IPS DF 6.9 (cell line): ENCODE measurements at places on chromosomes 2 and 18.

GRCh38 chr2:111094691-111095090 lies 26.0 kb upstream of the BCL2L11 start:
- no peak overlapping the region for H3K4me3 ChIP-seq
- no peaks in the 10 kb centered on the region for H3K4me1 ChIP-seq
- no peak overlapping the region for H3K27ac ChIP-seq

DNA sequence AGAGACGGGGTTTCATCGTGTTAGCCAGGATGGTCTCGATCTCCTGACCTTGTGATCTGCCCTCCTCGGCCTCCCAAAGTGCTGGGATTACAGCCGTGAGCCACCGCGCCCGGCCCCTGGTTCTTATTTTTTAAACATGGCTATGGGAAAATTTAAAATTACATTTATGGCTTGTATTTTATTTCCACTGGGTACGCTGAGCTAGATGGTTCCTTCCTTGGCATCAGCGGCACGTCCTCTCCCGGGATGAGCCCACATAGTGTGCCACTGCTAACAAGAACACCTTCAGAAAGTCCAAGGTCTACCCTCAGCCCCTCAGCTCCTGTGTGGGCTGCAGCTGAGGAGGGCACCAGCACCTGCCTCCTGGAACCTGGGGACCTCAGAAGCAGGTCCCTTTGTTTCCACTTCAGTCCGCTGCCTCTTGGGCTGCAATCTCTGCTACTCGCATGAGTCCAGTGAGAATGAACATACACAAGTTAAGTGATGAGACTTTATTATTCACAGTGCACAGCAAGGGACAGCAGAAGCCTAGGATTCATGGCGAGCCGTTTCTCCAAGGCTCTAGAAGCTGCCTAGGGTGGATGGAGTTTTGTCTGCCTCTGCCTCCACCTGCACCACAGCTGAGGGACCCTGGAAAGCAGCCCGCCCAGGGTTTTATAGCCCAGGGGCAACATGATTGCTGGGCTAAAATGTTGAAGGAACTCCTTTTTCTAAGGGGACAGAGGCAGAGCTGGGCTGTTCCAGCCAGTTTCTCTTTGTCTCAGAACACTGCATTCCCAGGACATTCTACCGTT lies 107.5 kb upstream of the TEX51 start:
- H3K4me1 ChIP-seq: no peaks in the 10 kb centered on the region
- no peaks in the 10 kb centered on the region for H3K36me3 ChIP-seq
- no peak overlapping the region for H3K4me3 ChIP-seq
- no peaks in the 10 kb centered on the region for H3K27me3 ChIP-seq

DNA sequence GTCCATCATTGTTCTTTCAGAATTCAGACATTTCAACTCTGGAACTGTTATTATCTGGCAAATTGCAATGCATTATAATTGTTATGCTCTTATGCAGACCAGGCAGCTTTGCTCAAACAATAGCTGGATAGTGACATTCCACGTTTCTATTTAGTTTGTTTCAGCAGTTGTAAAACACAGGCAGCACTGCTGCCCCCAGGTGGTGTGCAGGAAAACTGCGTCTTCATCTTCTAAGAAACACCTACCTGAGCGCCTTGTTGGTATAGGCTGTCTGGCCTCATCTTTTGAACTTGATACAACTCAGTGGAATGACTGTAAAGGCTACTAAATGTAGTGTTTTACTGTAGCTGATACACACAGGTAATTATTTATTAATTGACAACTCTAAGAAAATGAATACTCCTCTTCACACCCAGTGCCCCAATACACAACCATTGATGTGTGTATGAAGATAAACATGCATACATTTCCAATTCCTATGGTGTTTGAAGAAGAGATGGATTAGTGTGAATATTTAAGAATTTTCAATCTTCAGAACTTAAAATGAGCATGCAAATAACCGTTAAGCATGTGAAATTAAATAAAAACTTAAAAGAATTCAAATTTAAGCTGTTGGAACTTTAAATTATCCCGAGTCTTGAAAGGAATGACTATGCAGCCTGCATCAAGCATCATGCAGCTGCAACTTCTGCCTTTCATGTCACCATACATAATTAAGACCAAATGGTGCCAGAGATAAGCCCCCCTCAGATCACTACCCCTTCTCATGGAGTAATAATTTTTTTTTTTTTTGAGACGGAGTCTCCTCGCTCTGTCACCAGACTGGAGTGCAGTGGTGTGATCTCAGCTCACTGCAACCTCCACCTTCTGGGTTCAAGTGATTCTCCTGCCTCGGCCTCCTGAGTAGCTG lies 85.6 kb downstream of the CD8B2 start:
- H3K4me3 ChIP-seq: no peak overlapping the region
- DNase-seq: peak; percentile 31
- H3K27me3 ChIP-seq: no peaks in the 10 kb centered on the region
- no peaks in the 10 kb centered on the region for H3K36me3 ChIP-seq
- H3K4me1 ChIP-seq: no peaks in the 10 kb centered on the region

GRCh38 chr18:45275367-45276113 lies 339.7 kb upstream of the SLC14A2 start:
- H3K36me3 ChIP-seq: no peaks in the 10 kb centered on the region
- H3K27ac ChIP-seq: no peak overlapping the region
- H3K4me1 ChIP-seq: no peaks in the 10 kb centered on the region
- H3K4me3 ChIP-seq: no peak overlapping the region
- peak; percentile 27 for DNase-seq

DNA sequence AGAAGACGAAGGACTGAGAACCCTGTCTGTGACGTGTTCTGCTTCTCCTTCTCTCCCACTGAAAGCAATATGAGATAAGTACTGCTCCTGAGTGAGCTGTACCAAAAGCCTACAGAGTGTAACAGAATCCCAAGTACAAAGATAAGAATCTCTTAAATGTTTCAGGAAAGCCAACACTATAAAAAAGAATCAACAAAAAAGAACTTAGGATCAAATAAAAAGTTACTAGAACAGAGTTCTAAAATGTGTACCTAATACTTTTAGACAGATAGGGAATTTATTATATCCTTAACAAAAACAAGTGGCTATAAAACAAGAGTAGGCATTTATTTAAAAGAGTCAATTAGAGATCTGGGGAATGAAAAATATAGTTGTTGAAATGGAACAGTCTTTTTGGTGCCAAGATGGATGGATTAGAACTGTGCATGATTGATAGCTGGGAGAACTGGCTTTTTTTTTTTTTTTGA lies 49.0 kb downstream of the NCOA1 start:
- H3K4me3 ChIP-seq: no peak overlapping the region
- H3K27ac ChIP-seq: no peak overlapping the region
- no peak for DNase-seq

DNA sequence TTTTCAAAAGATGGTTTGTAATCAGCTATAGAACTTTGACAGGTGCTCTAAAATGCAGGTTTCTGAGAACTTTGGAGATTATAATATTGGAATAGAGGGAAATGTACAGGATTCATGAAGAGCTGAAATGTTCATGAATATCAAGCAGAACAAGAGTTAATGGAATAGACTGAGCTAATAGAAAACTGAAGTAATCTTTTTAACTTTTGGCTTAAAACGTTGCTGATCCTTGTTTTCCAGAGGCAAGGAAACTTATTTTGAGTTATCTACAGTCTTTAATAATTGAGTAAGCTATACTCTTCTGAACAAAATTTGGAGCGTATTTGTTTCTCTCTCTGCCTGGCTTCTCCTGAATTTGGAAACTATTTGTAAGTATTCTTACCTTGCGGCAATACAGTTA lies 10.8 kb upstream of the IL18RAP start:
- no peak for DNase-seq
- H3K4me3 ChIP-seq: no peak overlapping the region
- H3K36me3 ChIP-seq: no peaks in the 10 kb centered on the region
- no peaks in the 10 kb centered on the region for H3K4me1 ChIP-seq
- no peaks in the 10 kb centered on the region for H3K27me3 ChIP-seq

DNA sequence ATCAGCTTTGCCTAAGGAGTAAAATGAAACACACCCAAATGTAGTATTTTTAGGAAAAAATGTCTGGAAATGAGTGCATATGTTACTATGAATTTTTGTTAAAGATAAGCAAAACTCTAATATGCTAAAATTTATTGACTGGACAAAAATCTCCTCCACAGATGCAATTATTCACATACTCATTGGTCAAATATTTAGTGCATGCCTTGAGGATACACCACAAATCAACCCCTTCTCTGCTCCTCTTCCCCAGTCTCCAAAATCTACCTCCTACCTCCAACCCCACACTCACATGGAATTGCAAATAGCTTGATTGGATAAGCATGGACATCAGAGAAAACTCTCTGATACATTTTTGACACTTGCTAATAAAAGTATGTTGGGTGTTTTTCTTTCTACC lies 95.6 kb upstream of the CDC42EP3 start:
- H3K36me3 ChIP-seq: no peaks in the 10 kb centered on the region
- H3K27ac ChIP-seq: no peak overlapping the region

- H3K27ac ChIP-seq: no peak overlapping the region
- H3K4me3 ChIP-seq: no peak overlapping the region
- H3K27me3 ChIP-seq: no peaks in the 10 kb centered on the region
- H3K4me1 ChIP-seq: no peaks in the 10 kb centered on the region
- H3K36me3 ChIP-seq: no peaks in the 10 kb centered on the region
- no peak for DNase-seq
Measured at GRCh38 chr18:31711365-31712172, 27.2 kb upstream of the B4GALT6 start.

- no peaks in the 10 kb centered on the region for H3K36me3 ChIP-seq
- H3K4me1 ChIP-seq: no peaks in the 10 kb centered on the region
- no peak overlapping the region for H3K27ac ChIP-seq
- no peaks in the 10 kb centered on the region for H3K27me3 ChIP-seq
- no peak overlapping the region for H3K4me3 ChIP-seq
Measured at GRCh38 chr2:71291398-71291797, 40.2 kb upstream of the ZNF638 start.

GRCh38 chr2:30248791-30249190 lies 17.5 kb downstream of the LBH start:
- no peak overlapping the region for H3K27ac ChIP-seq
- DNase-seq: no peak
- no peaks in the 10 kb centered on the region for H3K4me1 ChIP-seq
- no peaks in the 10 kb centered on the region for H3K36me3 ChIP-seq
- no peak overlapping the region for H3K4me3 ChIP-seq

- H3K27ac ChIP-seq: no peak overlapping the region
- H3K27me3 ChIP-seq: no peaks in the 10 kb centered on the region
- no peak for DNase-seq
- H3K36me3 ChIP-seq: no peaks in the 10 kb centered on the region
- H3K4me1 ChIP-seq: no peaks in the 10 kb centered on the region
Measured at GRCh38 chr2:195842932-195843331, 185.9 kb downstream of the SLC39A10 start.

GRCh38 chr2:152176113-152176714 lies 651 bp upstream of the STAM2 start:
- no peak for DNase-seq
- no peaks in the 10 kb centered on the region for H3K4me1 ChIP-seq
- H3K4me3 ChIP-seq: peak overlapping the region; percentile 89; the same call in 1 of the 2 replicates
- H3K36me3 ChIP-seq: no peaks in the 10 kb centered on the region
- no peaks in the 10 kb centered on the region for H3K27me3 ChIP-seq

GRCh38 chr2:180063494-180064092 lies 56.5 kb upstream of the CWC22 start:
- DNase-seq: no peak
- H3K4me1 ChIP-seq: no peaks in the 10 kb centered on the region; the same call in 1 of the 2 replicates
- no peak overlapping the region for H3K4me3 ChIP-seq
- H3K27ac ChIP-seq: no peak overlapping the region
- no peaks in the 10 kb centered on the region for H3K36me3 ChIP-seq
- no peaks in the 10 kb centered on the region for H3K27me3 ChIP-seq

GRCh38 chr2:152552888-152553287 lies 164.4 kb downstream of the PRPF40A start:
- H3K27me3 ChIP-seq: no peaks in the 10 kb centered on the region
- H3K4me1 ChIP-seq: no peaks in the 10 kb centered on the region
- no peak overlapping the region for H3K4me3 ChIP-seq
- no peak for DNase-seq
- no peaks in the 10 kb centered on the region for H3K36me3 ChIP-seq

DNA sequence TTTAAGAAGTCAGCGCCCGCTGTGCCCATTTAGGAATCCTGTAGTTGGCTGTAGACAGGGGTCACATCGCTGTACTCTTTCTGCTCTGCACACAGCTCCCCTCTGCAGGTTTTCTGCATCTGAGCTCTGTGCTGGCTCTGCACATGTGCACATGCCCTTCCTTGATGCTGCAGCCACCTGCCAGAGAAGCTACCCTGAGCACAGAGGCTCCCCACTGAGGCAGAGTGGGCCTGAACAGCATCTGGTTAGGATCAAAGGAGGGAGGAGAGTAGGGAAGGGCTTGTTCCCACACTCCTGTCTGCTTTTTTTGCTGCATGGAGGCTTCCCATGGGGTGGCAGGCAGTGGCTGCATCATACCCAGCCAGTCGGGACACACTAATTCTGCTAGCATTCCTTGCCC lies 238.9 kb downstream of the FHOD3 start:
- H3K27ac ChIP-seq: no peak overlapping the region
- no peak overlapping the region for H3K4me3 ChIP-seq
- no peaks in the 10 kb centered on the region for H3K36me3 ChIP-seq
- no peaks in the 10 kb centered on the region for H3K27me3 ChIP-seq
- no peak for DNase-seq

DNA sequence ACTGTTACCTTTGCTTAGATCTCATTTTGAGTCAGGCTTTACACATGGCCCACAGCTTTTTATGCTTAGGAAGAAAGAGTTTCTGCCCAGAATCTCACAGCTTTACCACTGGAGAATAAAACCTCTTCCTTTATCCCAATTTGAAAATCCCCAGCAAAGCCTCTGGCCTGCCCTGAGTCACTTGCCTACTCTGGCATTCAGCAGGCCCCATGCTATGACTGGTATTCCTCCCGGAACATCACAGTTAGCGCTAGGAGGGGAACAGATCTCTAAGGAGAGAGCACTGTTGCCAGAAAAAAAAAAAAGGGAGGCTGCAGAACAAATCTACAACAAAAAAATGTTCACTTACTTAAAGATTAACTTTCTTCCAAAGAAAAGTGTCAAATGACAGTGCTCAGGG lies 152.9 kb upstream of the DNMT3A start:
- DNase-seq: no peak
- no peaks in the 10 kb centered on the region for H3K27me3 ChIP-seq
- no peak overlapping the region for H3K4me3 ChIP-seq
- H3K4me1 ChIP-seq: no peaks in the 10 kb centered on the region
- no peak overlapping the region for H3K27ac ChIP-seq

- H3K36me3 ChIP-seq: no peaks in the 10 kb centered on the region
- H3K27ac ChIP-seq: no peak overlapping the region
- no peaks in the 10 kb centered on the region for H3K4me1 ChIP-seq
Measured at GRCh38 chr2:48357351-48357750, 172.6 kb upstream of the STON1 start.

DNA sequence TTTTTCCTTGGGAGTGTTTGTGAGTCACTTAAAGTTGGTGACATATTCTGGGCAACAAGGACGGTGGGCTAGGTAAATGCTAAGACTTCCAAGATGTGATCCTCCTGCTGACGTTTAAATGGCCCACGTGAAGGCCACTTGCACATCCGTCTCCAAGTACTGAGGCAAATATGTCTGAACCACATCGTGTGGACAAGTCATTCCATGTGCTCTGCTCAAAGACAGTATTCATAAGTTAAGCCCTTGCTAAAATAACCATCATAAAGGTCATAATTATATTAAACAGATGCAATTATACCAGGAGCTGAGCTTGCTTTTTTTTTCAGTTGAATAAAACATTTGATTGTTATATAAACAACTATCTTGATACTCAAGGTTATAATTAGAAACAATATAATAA lies 44.8 kb downstream of the SPP2 start:
- DNase-seq: no peak
- no peak overlapping the region for H3K4me3 ChIP-seq
- H3K27ac ChIP-seq: no peak overlapping the region
- H3K4me1 ChIP-seq: no peaks in the 10 kb centered on the region
- no peaks in the 10 kb centered on the region for H3K27me3 ChIP-seq
